ENCODE measurements at places on chromosomes 1 and 21.
A peak's percentile ranks its signal among the peaks of the same experiment; 100 is the strongest.

DNA sequence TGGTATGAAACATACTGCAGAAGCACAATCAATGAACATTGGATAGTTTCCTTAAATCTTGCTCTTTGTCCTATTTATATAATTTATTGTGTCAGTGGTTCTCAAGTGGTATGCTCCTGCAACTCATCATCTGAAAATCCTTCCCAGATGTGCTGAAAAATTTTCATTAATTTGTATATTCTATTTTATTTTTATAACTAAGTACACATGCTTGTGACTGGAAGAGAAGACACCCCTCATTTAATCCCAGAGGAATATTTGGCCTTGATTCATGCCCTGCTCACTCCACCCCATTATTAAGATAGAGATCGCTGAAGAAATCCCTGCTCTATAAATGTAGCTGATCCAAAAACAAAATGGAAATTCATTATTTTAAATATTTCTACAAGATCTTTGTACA, 870.5 kb upstream of the CXADR start:
- H3K27ac ChIP-seq: no peak overlapping the region
- no peak overlapping the region for H3K4me3 ChIP-seq
- H3K4me1 ChIP-seq: no peaks in the 10 kb centered on the region

- DNase-seq: no peak
- H3K36me3 ChIP-seq: no peaks in the 10 kb centered on the region
- H3K4me1 ChIP-seq: peaks cover 18% of the 10 kb centered on the region
These were observed 82.9 kb downstream of the SSBP3 start for GRCh38 chr1:54323324-54323739.

GRCh38 chr21:45074818-45075595, 627 bp downstream of the ADARB1 start:
- peak overlapping the region; percentile 49 for H3K4me3 ChIP-seq
- H3K27me3 ChIP-seq: no peaks in the 10 kb centered on the region
- peaks cover 47% of the 10 kb centered on the region for H3K4me1 ChIP-seq

DNA sequence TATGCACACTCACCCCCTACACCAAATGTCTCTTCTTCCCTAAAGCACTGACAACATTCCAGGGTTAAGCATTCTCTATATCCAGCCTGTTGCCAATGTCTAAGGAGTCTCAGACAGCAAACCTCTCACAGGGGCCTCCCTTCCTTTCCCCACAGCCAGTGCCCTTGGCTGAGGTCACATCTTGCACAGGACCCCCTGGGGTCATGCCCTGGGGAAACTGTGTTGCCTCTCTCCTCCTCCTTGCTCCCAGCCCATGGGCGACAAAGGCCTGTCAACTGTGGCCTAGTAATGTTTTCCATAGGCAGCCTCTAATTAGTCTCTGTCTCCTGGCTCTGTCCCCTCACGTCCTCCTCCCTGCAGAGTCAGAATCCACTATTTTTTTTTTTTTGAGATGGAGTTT, 54.6 kb downstream of the NENF start:
- DNase-seq: no peak
- no peaks in the 10 kb centered on the region for H3K36me3 ChIP-seq
- H3K4me3 ChIP-seq: no peak overlapping the region
- no peaks in the 10 kb centered on the region for H3K27me3 ChIP-seq

DNA sequence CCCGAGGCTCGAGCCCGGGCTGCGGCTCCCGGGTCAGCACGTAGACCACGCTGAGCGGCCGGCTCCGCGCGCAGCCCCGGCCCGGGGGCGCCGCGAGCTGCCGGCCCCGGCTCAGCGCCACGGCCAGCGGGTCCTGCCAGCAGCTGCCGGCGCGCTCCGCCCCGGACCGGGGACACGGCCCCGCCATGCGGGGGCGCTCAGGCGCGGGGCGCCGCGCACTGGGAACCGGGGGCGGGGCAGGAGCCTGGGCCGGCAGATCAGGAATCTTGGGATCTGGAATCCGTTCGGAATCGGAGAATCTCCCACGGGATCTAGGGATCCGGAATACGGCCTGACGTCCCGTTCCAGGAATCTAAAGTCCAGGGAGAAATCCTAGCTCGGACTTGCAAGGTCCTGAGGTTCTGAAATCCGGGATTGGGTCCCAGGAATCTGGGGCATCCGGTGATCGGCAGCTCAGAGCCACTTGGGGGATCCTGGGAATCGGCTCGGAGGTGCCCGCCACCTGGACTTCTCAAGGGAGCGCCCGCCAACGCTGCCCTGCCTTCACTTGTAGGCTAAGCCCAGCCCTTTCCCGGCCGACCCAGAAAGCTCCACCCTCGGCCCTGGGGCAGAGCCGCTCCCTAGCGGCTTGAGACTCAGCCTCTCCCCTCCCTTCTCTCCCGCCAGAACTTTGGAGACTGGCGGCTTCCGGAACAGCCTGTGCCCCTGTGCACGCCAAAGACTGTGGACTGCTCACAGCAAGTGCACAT, at the start of gene MAP3K6:
Gene MAP3K6, minus strand, starts transcription at position 551 of the 749 bp plus-strand sequence. Its CDS starts 364 bp downstream, at position 187.
- H3K36me3 ChIP-seq: no peaks in the 10 kb centered on the region
- no peaks in the 10 kb centered on the region for H3K27me3 ChIP-seq
- H3K4me3 ChIP-seq: peak within 1 kb of the TSS; percentile 66
- H3K4me1 ChIP-seq: peaks cover 54% of the 10 kb centered on the region
- H3K27ac ChIP-seq: peak within 1 kb of the TSS; percentile 26
- DNase-seq: peak; percentile 72

GRCh38 chr1:45802343-45803298, 791 bp upstream of the MAST2 start:
- no peaks in the 10 kb centered on the region for H3K36me3 ChIP-seq
- H3K4me1 ChIP-seq: peaks cover 17% of the 10 kb centered on the region
- peak; percentile 19 for DNase-seq
- H3K27ac ChIP-seq: peak overlapping the region; percentile 1
